ENCODE measurements at places on chromosomes 13 and 19.
A peak's percentile ranks its signal among the peaks of the same experiment; 100 is the strongest.

DNA sequence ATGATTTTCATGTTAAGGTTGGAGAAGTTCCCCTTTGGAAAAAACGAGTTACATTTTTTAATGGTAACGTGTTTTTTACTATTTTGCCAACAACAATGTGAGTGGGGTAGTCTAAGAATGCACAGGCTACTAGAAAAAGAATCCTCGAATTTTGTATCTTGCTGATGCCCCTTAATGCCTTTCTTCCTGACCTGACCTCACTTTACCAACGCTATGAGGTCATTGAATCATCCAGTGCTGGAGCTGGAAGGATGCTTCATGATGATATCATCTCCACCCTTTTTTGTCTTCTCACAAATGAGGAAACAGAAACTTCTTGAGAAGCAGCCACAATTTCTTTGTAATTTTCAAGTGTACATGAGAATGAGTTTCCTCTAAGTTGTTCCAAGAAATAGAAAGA is 8.2 kb upstream of the UBL3 start:
- DNase-seq, result no peak

- DNase-seq, result no peak
Measured at GRCh38 chr19:1799695-1800342, 12.3 kb downstream of the ATP8B3 start.

DNA sequence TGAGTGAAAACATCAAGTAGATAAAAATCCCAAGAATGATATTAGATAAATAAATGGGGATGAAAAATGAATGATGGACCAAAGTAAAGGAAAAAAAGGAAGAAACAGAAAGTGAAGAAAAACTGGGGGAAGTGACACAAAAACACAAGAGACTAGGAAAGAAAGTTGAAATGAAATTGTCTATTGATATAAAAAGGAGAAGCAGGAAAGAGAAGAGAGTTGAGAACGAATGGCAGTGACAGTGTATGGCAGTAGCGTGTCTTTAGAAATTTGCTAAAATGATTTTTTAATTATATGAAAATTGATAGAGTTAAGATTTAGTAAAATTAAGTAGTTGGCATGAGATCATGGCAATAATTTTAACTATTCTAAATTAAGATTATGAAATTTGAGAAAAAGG is 36.3 kb upstream of the SGCG start:
- DNase-seq, result no peak

DNA sequence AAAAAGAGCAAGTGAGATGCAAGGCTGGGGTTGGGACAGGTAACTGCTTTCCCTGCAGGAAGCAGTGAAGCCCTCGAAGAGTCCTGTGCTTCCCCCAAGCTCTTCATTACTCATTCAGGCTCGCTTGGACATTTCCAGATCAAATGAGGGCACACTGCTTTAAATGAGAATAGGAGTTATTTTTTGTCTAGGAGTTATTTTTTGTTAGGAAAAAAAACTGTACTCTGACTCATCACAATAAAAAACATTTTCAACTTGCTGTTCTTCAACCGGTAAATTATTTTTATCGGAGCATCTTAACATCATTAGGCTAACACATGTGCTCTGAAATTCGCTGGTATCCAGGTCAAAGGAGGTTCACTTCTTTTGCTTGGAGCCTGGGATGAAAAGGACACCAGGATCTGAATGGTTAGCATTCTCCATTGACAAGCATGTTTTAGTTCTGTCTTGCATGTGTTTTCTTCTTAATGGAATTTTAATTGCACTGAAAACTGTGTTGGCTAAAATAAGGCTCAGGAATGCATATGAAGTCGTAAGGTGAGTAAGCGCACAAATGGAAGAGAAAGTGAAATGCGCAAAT is 80.7 kb upstream of the STK24 start:
- DNase-seq, result no peak

- DNase-seq, result no peak
Measured at GRCh38 chr19:44850641-44851109, 4.6 kb downstream of the NECTIN2 start.

GRCh38 chr19:916645-917322 is 349 bp upstream of the KISS1R start:
- no peak for DNase-seq

- no peak for DNase-seq
Measured at GRCh38 chr19:18232540-18233223, 6.4 kb upstream of the PDE4C start.

DNA sequence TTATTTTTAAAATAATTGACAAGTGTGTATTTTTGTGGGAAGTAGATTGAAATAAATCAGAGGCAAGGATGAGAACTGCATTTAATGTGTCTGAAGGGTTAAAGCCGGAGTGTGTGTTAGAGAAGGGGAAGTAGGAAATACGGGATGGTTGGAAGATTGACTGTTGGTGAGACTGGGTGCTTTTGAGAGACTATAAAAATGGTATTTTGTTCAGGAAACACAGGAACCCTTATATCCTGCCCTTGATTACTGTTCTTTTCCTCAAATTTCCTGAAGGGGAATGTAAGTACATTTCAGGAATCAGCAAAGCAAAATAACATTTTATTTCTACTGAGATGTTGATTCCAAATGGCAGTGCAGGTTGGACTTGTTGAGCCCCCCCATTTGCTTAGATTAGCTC is 15.1 kb downstream of the IFT88 start:
- no peak for DNase-seq

GRCh38 chr13:75860935-75861334 is 224.8 kb downstream of the LMO7 start:
- DNase-seq, result no peak

GRCh38 chr13:97953376-97953970 is at the start of gene IPO5:
IPO5 (plus strand) TSS chr13:97953675; CDS start chr13:97976697, 23,022 bp downstream.
- DNase-seq, result no peak

- no peak for DNase-seq
Measured at GRCh38 chr19:43812688-43813087, 10.4 kb upstream of the LYPD5 start.

- DNase-seq, result no peak
Measured at GRCh38 chr19:16118489-16119033, 6.9 kb downstream of the RAB8A start.

- peak; percentile 14 for DNase-seq
Measured at GRCh38 chr13:94713561-94714182, 1.3 kb upstream of the SOX21 start.

GRCh38 chr19:35267353-35267817 is 1.4 kb upstream of the USF2 start:
- DNase-seq, result peak; percentile 45

DNA sequence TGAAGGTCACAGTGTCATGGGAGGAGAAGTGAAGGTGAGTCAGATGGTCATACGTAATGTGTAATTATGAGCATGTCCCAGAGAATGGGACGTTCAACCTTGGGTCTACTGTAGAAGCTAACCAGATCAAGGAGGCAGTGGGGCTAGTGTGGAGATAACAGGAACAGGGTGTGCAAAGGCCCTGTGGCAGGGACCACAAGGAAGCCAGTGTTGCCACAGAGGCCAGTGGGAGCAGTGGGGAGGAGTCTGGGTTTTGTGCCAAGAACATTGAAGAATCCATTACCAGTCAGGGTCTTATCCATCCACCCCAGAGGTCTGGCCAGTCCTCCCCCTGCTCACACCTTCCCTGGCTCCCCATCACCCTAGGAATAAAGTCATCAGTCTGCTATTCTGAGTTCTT is 3.3 kb downstream of the MRPL4 start:
- no peak for DNase-seq

- DNase-seq, result no peak
Measured at GRCh38 chr19:48085904-48086864, 24.4 kb downstream of the PLA2G4C start.

GRCh38 chr19:14433554-14434501 is 722 bp downstream of the PKN1 start:
- peak; percentile 20 for DNase-seq

DNA sequence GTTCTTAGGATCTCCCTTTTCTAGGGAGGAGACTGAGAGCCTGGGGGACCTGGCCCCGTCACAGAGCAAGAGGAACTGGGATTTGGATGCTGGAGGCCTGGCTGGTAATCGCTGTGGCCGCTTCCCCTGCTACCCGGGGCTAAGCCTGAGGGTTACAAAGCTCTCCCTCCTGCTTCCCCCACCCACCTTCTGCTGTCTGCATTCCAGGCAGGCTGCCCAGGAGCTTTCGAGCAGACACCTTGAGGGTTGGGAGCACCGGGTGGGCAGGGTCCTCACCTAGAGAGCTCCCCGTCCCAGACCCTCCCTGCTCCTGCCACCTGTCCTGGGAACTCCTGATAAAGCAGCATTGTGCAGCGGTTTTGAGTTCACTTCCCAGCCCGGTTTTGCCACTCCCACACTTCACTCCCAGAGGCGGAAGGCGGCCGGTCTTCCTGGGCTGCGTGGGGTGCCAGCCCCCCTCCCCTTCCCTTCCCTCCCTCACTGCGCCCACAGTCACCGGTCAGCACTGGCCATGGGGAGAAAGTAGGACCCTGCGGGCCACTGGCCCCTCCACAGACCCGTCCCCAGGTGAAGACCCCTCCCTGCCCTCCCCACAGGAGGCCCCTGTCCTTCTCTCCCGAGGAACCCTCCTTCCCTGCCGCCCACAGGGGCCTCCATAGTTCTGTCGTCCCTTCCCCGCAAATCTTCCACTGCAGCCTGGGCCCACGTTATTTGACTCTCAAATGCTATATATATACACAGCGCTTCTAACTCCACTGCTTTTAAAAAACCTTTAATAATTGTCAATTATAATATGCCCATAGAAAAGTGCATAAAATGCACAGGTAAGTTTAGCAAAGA is 8.1 kb downstream of the PAK4 start:
- DNase-seq, result no peak

- DNase-seq, result no peak
Measured at GRCh38 chr13:43805071-43805468, 18.3 kb upstream of the ENOX1 start.

DNA sequence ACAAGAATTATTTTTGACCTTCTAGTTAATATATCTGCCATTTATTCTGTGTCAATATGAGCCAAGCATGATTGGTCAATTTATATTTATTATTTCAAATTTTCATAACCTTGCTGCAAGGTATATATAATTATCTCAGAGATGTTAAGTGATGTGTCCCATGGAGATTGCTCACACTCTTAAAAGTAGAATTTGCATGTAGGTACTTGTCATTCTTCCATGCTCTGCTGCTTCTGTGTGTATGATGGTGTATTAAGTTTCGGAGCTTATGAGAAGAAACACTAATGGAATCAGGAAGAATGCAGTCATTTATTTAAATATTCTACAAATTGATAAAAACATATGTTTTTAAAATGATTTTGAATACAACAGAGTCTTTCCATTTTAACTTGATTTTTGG is 586.8 kb upstream of the MIR17HG start:
- no peak for DNase-seq

DNA sequence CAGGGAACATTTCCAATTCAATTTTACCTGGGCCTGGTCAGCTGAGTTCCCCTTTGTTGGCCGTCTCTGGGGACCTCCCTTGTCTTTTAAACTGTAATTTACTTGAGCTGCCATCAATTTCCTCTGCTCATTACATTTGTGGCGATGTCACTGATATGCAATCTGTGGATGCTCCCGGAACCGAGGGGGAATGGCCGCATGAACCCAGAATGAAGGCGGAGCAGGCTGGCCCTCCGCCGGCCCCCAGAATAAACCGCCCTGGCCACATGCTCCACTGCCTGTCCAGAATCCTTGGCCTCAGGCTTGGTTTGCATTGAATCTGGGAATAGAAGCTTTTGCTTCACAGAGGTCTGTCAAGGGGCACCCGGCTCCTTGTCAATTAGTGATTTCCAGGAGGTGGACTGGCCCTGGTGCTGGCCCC is 276.8 kb downstream of the TEX29 start:
- DNase-seq, result no peak

DNA sequence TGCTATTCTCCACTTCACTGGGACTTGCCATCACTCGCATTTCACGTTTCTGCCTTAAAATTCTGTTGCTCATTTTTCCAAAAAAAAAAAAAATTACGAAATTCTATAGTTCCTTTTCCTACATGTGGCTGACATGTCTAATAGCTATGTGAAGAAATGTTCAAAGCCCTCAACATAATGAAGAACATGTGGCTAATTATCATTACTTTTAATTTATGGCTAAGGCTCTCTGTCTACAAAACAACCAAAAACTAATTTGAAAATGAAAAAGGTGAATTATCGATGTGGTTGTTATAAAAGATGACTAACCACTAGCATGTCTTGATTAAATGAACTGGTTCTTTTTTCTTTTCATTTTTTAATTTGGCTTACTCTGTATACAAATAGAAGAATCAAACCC is 940.0 kb downstream of the EFNB2 start:
- no peak for DNase-seq

DNA sequence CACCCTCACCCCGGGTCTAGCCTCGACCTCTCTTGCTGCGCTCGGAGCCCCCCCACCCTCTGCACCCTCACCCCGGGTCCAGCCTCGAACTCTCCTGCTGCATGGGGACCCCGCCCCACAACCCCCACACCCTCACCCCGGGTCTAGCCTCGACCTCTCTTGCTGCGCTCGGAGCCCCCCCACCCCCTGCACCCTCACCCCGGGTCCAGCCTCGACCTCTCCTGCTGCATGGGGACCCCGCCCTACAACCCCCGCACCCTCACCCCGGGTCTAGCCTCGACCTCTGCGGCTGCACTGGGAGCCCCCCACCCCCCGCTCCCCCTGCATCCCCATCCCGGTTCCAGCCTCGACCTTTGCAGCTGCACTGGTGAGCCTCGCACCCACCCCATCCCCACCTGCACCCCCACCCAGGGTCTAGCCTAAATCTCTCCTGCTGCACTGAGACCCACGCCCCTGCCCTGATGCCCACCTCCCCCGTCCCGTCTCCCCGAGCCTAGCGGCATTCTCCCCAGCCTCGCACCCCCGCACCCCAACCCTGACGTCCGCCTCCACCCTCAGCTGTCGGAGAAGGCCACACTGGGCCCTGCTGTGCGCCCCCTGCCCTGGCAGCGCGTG is 1.8 kb downstream of the CFD start:
- no peak for DNase-seq

DNA sequence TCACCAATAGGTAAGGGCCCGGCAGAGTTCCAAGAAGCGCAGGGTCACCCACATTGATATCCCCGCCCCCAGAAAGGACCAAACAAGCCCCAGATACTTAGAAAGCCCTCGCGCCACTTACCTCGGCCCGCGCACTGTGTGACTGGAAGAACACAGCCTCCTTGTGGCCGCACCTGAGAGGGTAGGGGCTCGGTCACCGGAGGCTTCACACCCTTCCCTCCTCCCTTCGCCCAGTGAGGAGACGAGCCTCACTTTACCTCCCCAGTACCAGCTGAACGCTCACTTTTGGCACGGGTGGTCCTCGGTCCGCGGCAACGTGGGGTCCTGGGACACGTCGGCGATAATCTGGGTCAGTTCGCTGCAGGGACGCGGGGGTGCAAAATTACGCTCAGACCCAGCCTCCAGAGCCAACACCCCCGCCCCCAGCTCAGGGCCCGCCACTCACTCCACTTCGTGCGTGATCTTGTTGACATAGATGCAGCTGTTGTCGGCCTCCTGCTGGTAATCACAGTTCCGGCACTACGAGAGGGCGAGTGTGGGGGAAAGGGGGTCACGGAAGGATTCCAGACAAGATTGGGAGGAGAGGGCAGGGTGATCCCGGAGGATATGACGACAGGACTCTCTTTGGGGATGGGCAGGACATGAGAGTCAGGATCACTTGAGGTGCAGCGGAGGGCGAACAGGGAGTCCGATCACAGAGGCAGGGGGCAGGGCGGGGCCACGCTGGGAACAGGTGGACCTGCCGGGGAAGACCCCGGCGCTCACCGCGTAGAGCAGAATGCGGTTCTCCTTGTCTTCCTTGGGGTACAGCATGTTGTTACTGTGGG is 568 bp downstream of the POLR2I start:
- DNase-seq, result no peak

- DNase-seq, result no peak
Measured at GRCh38 chr19:38547421-38547820, 70.3 kb downstream of the MAP4K1 start.
